ENCODE measurements at places on chromosomes 5 and 9.

DNA sequence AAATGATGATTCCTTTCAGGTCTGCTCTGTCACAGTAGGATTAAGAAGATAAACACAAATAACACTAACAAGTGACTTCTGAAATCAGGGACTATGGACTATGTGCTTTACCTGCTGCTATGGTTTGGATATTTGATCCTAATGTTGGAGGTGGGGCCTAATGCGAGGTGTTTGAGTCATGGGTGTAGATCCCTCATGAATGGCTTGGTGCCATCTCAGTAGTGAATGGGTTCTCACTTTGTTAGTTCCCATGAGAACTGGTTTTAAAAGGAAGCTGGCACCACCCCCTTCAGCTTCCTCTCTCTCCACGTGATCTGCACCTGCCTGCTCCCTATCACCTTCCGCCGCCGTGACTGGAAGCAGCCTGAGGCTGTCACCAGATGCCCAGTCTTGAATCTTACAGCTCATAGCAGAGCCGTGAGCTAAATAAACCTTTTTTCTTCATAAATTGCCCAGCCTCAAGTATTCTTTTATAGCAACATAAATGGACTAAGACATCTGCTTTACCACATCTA lies 3.3 kb downstream of the PPIC start:
- no peak for DNase-seq

DNA sequence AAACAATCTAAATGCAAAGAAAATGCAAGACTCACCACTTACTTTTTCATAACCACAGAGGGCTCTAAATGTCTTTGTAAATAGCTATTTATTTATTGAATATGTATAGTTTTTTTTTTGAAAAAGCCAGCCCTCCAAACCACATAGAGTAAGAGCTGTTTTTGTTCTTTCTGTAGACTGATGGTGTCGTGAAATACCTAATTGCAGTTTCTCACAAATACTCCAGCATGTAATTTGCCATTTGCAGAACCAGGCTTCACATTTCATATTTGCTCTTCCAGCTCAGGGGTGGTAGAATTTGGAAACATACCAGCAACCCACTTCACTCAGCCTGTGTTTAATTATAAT lies 159.8 kb downstream of the TMC1 start:
- DNase-seq, result no peak

GRCh38 chr5:146940295-146940694 lies 61.7 kb upstream of the PPP2R2B start:
- no peak for DNase-seq

DNA sequence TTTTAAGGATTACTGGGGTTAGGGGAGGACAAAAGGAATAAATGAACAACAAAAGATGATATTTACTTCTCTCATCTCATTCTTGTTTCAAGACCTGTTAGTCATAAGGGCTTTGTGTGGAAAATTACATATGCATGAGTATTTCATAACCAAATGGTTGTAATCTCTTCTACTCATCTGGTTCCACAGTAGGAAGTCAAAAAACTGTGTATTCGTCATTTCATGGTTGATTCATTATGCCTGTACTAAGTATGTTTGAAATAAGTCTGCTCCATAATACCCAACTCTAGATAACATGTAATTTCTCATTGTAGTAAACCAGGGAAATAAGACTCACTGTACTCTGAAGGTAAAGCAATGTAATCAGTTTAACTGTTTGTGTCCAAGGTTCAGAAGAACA lies 212.9 kb downstream of the ARRDC3 start:
- peak; percentile 56 for DNase-seq

DNA sequence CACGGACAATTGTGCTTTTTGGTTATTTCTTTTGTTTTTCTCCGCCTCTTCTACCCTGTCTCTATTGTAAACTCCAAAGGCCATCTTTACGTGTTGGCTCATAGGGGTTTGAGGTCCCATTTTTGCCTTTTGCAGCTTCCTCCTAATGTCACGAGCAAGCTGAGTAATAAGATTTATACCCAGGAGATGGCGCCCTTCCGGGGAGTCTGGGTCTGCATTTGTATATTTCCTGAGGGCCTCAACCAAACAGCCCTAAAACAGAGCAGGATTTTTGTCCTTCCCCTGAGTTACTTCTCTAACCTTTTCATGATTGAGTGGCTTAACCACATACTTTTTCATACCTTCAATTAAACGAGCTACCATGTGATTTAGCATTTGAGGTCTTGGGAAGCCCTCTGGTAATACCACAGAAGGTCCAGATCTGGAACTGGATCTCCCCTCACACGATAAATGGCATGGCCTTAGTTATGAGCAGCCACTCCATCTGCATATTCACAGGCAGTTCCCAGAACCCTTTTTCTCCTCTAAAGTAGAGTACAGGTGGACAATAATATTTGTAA lies 11.2 kb upstream of the CFAP95 start:
- DNase-seq, result peak; percentile 32

- no peak for DNase-seq
Measured at GRCh38 chr5:175738602-175739133, 80.8 kb downstream of the HRH2 start.

GRCh38 chr5:33303579-33304095 lies 137.1 kb upstream of the TARS1 start:
- DNase-seq, result no peak

- no peak for DNase-seq
Measured at GRCh38 chr5:176739461-176740051, 70.8 kb upstream of the UNC5A start.

DNA sequence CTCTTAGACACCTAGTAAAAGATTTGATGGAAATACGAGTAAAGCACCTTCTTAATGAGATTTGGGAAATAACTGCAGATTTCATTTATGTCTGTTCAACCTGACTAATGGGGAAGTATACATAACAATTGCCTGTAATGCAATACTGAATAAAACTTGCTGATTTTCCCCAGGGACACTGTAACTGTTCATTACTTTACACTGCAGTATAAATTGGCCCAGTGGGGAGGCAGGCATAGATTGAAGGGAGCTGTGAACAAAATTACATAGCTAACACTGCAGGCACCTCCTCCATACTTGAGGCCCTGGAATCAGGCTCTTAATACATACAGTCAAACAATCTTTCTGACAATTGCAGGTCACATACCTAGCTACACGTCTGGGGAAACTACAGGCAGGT lies 216.2 kb downstream of the PTPRD start:
- no peak for DNase-seq

GRCh38 chr9:127904561-127905003 lies 5.2 kb upstream of the ST6GALNAC6 start:
- no peak for DNase-seq

- no peak for DNase-seq
Measured at GRCh38 chr9:131618071-131618479, 72.8 kb downstream of the PRRT1B start.

GRCh38 chr5:155587458-155587857 lies 573.9 kb downstream of the KIF4B start:
- no peak for DNase-seq

DNA sequence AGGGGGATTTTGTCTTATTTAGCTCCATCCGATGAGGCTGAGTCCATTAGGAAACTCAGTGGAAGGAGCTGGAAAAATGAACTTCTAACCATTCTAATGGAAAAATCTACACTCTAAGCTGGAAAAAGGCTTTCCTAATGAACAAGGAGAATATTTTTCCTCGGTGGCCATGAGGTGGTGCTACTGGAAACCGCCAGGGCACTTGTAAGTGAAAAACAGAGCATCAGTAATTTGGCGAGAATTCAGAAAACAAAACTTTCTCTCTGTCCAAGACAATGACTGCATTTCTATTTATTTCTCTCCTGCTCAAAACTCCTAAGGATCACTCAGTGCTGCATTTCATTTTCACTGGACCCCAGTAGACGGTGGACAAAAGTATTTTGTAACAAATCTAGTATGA lies 237.6 kb downstream of the TENT4A start:
- DNase-seq, result no peak

GRCh38 chr5:62287237-62287636 lies 18.8 kb upstream of the KIF2A start:
- DNase-seq, result peak; percentile 44

GRCh38 chr9:94700445-94700844 lies 26.1 kb upstream of the AOPEP start:
- DNase-seq, result no peak

DNA sequence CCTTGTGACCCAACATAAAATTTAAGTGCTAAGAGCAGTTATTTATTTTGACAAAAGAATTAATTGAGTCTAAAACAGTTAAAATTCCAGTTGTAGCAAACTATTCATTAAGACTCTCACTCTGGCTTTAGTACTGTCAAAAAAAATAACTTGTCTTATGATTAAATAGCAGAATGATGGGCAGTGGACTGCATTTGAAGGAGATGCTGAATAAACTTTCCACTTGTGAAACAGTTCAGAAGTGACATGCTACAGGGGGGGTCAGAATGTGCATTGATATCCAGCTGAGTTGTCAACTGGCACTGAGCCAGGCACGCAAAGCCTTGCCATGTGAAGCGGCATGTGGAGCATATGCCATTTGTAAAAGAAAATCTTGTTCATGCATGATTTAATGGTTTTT lies 76.0 kb downstream of the FCHO2 start:
- no peak for DNase-seq

DNA sequence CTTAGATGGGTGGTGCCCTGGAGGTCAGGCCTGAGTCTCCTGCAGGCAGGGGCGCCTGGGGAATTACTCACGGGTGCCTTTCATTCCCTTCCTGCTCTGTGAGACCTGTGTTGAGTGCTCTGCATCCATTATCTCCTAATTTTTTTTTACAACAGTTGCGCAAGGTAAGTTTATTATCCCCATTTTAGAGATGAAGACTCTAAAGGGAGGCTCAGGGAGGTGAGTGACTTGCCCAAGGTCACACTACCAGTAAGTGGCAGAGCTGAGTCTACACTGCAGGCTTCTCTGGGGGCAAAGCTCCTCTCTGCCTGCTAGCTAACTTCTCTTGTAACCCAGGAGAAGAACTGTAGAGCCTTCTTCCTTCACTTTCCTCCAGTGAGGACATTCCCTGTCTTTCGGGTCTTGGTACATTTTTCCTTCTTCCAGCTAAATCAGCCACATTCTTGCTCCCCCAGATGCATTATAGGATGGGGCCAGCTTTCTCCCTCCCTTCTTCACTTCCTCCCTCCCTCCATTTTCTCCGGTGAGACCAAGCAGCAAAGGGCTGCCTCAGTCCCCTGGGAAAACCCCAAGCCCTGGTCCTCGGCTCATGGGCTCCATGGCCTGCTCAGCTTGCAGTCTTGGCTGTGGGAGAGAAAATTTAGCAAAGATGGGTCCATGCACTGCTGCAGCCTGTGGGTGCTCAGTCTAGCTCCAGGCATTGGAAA lies 1.8 kb downstream of the PRR7 start:
- DNase-seq, result no peak

DNA sequence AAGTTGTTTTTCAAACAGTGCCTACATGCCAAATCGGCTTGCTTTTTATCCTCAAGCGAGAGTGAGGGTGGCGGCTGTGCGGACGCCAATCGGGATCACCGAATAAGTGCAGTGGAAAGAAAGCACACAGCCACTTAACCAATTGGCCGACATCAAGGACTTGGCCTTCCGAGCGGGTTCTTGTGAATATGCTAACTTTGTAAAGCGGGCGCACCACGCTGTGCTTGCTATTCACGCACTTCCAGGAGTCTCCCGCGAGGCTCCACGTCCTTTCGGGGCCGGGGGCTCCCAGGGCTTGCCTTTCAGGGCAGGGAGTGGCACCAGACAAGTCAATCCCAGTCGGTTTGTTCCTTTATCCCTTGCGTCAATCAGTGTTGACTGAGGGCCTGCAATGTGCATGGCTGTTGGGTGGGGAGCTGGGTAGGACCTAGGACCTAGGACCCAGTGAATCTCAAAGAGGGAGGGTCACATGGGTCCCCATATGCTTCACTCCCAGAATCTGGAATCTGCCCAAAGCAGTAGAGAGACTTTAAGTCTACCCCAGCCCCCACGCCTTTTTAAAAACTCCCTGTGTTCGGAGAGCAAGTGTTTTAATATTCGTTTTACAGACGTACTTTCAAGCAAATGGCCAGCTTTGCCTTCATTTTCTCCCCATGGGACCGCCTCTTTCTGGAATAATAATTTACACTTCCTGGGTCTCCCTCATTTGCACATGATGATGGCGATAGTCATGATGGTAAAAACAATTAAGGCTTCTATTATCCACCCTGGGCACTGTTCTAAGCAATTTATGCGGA lies 2.0 kb upstream of the GCNT4 start:
- no peak for DNase-seq

- no peak for DNase-seq
Measured at GRCh38 chr5:79890119-79890929, 100.7 kb downstream of the MTX3 start.

- no peak for DNase-seq
Measured at GRCh38 chr9:80143899-80144298, 572.1 kb downstream of the TLE4 start.

DNA sequence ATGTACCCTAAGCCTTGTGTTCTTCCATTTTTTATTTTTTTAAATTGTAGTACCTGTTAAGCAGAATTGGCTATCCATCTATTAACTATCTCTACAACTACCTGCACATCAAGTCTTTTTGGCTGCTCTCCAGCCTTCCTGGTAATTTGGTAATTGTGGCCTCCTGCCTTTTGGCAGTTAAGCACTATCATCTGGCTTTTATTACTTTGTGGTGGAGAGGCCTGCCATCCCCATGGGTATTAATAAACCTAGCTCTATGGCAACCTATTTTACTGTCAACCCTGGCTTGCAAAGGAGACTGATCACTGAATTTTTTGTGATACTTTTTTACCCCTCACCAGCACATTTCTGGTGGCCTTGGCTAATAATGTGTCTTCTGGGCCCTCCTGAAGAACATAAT lies 20.5 kb downstream of the SELENOP start:
- DNase-seq, result no peak

DNA sequence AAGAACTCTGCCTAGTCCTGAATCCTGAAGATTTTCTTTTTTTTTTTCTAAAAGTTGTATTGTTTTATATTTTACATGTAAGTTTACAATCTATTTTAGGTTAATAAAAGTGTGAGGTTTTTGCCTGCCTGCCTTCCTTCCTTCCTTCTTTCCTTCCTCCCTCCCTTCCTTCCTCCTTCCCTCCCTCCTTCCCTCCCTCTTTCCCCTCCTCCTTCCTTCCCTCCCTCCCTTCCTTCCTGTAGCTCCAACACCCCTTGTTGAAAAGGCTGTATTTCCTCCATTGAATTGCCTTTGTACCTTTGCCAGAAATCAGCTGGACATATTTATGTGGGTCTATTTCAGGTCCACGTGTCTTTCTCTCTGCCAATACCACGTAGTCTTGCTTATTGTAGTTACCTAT lies 46.6 kb downstream of the CACNA1B start:
- DNase-seq, result no peak

GRCh38 chr5:171188016-171188415 lies 121.0 kb upstream of the TLX3 start:
- DNase-seq, result no peak

- DNase-seq, result peak; percentile 55
Measured at GRCh38 chr5:140372971-140373487, 13.0 kb downstream of the SLC4A9 start.
